Esophagus muscularis mucosa (tissue), 4 donors: ENCODE measurements at places on chromosomes 5 and 9. TPM values are rescaled to one million over a fixed set of nuclear protein-coding genes. Genes with fewer than 3 reads are reported as not detected.

The GAS1 gene
- total RNA-seq = 47.4 TPM

The MOB3B gene
- 9.5 TPM for total RNA-seq

The TRIP13 gene
- 0.92 TPM for total RNA-seq

The AGTPBP1 gene
- 15.9 TPM for total RNA-seq

The MAMDC4 gene
- 1.7 TPM for total RNA-seq

The F2R gene
- 13.7 TPM for total RNA-seq

The HEMGN gene
- total RNA-seq = 1.2 TPM

The QRFP gene
- total RNA-seq = not detected

The ZFP2 gene
- total RNA-seq = 2.1 TPM

The CAPSL gene
- total RNA-seq = not detected

The ZSWIM6 gene
- total RNA-seq = 10.2 TPM

The ZNF300 gene
- total RNA-seq = 1.7 TPM

The SPARC gene
- 535 TPM for total RNA-seq

GRCh38 chr5:80725446-80725845, 70.7 kb upstream of the DHFR start:
- peaks cover 17% of the 10 kb centered on the region for H3K36me3 ChIP-seq
- DNase-seq = no peak
- H3K27me3 ChIP-seq = no peaks in the 10 kb centered on the region
- H3K4me1 ChIP-seq = no peaks in the 10 kb centered on the region
- no peak overlapping the region for H3K27ac ChIP-seq
- H3K4me3 ChIP-seq = no peak overlapping the region

GRCh38 chr5:62969409-62970120, 390.9 kb downstream of the LRRC70 start:
- H3K27ac ChIP-seq = no peak overlapping the region
- no peak for DNase-seq
- no peaks in the 10 kb centered on the region for H3K36me3 ChIP-seq

- no peak for DNase-seq
- no peak overlapping the region for H3K27ac ChIP-seq
- no peaks in the 10 kb centered on the region for H3K36me3 ChIP-seq
- no peaks in the 10 kb centered on the region for H3K27me3 ChIP-seq
- H3K4me3 ChIP-seq = no peak overlapping the region
Observed at GRCh38 chr5:131266370-131267060, 2.7 kb downstream of the CDC42SE2 start.

DNA sequence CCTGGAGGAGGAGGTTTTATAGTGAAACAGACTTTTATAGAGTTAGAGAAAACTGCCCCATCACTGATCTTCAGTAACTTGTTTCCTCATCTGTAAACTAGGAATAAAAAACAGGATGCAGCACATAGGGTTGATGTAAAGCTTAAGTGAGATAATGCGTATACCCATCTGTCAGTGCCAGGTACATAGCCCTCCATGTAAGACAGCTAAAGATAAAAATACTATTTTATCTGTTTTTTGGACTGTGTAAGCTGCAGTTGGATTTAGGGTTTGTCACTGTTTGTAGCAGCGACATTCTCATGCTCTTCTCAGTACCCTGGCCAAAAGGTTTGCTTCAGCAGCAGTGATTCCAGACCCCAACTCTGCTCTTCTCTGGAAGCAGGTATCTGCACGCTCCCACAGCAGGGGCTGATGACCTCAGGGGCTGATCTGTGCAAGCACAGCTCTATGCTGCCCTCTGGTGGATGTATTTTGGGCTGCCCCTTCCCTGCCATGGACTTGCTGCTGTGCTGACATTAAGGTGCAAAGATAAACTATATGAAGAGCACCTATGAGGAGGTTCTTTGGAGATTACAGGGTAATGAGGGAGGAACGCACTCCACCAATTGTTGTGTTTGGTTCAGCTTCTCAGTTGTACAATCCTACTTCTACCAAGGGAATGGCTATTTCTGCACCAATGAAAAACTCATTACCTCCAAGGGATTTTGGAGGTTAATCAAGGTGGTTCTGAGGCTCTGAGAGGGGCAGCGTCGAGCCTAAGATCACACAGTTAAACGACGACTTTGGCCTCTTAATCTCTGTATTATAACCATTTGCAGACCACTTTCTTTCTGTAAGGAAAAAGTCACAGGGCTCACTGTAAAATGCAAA, 13.1 kb downstream of the HMHB1 start:
- no peak overlapping the region for H3K27ac ChIP-seq
- H3K27me3 ChIP-seq = no peaks in the 10 kb centered on the region
- no peak overlapping the region for H3K4me3 ChIP-seq
- peaks cover 7% of the 10 kb centered on the region for H3K4me1 ChIP-seq

DNA sequence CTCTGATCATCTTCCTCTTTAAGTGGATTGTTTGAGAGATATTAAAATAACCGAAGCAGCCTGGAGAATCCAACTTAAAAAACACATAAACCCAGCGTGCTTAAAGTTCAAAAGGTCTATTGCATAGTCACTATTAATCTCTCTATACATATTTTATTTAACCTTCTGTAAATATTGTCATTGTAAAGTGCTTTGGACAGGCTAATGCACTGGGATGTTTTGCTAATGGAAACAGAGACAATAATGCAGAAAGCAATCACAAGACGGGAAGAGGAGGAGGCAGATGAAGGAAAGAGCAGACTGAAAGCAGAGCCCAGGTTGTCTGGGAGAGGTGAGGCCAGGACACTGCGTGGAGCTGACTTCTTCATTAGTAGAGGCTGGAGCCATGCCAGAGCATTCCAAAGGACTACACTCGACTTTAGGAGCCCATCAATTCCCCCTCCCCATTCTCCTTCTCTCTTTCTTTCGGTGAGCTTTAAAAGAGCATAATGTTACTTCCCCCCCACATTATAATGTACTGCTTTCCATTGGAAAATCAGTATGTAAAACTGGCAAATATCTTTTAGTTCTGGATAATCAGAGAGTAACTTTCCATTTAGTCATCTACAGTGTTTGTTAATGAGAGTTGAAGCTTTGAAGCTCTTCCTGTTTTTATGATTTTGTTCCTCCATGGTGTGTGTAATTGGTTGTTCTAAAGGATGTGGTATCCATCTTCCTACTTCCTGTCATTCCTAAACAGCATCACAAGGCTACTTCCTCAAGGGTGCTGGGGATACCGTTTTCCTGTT, 307.3 kb upstream of the MPDZ start:
- H3K27ac ChIP-seq = no peak overlapping the region
- H3K4me1 ChIP-seq = peaks cover 20% of the 10 kb centered on the region
- DNase-seq = no peak
- no peaks in the 10 kb centered on the region for H3K36me3 ChIP-seq

DNA sequence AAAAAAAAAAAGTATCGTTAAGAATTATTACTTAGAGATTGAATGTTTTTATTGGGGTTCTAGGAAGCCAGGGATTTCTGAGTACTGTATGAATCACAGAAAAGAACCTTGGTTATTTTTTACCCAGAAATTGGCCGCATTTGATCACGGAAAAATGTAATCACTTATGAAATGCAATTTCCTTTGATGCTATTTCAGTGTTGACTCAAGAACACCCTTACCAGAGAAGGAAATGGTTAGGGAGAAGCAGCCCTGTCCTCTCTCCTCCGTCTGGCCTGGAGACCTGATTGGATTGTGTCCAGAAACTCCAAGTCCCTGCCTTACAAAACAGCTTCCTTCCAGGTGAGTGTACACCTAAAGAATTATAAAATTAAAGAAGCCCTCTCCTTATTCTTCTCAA, 116.7 kb downstream of the MED10 start:
- no peaks in the 10 kb centered on the region for H3K36me3 ChIP-seq
- peaks cover 9% of the 10 kb centered on the region for H3K4me1 ChIP-seq
- no peak for DNase-seq

- H3K4me3 ChIP-seq = no peak overlapping the region
- H3K27ac ChIP-seq = no peak overlapping the region
- peaks cover 13% of the 10 kb centered on the region for H3K36me3 ChIP-seq
- no peaks in the 10 kb centered on the region for H3K27me3 ChIP-seq
- peaks cover 63% of the 10 kb centered on the region for H3K4me1 ChIP-seq
Observed at GRCh38 chr5:154199263-154199662, 8.7 kb downstream of the GALNT10 start.

GRCh38 chr9:126016579-126017290, 269.6 kb downstream of the PBX3 start:
- no peaks in the 10 kb centered on the region for H3K27me3 ChIP-seq
- no peaks in the 10 kb centered on the region for H3K4me1 ChIP-seq
- H3K36me3 ChIP-seq = no peaks in the 10 kb centered on the region
- no peak for DNase-seq

GRCh38 chr5:107203243-107203642, 467.5 kb downstream of the EFNA5 start:
- H3K27ac ChIP-seq = no peak overlapping the region
- H3K4me1 ChIP-seq = no peaks in the 10 kb centered on the region
- no peak for DNase-seq
- no peaks in the 10 kb centered on the region for H3K27me3 ChIP-seq
- no peaks in the 10 kb centered on the region for H3K36me3 ChIP-seq

- DNase-seq = no peak
- H3K36me3 ChIP-seq = peaks cover 46% of the 10 kb centered on the region
- H3K4me1 ChIP-seq = peaks cover 19% of the 10 kb centered on the region
- H3K27ac ChIP-seq = no peak overlapping the region
Observed at GRCh38 chr5:91366551-91366950, 16.6 kb downstream of the ARRDC3 start.

DNA sequence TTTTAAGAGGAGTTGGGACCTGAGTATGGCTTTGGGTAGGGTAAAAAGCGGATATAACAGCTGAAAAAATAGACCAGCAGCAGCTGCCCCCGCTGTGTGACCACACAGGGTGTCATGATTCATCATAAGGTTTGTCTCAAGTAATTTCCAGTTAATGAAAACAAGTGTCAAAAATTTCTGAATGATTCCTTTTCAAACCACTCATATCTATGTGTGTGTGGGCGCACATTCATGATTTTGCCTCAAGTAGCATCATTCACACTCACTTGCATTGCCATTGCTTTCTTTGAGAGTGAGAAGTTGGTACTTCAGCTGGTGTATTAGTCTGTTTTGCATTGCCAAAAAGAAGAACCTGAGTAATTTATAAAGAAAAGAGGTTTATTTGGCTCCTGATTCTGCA, 12.1 kb upstream of the TNFAIP8 start:
- H3K4me1 ChIP-seq = peaks cover 19% of the 10 kb centered on the region
- no peaks in the 10 kb centered on the region for H3K36me3 ChIP-seq
- no peaks in the 10 kb centered on the region for H3K27me3 ChIP-seq

- DNase-seq = peak; percentile 83
- H3K4me1 ChIP-seq = peaks cover 5% of the 10 kb centered on the region
- no peak overlapping the region for H3K27ac ChIP-seq
- peaks cover 93% of the 10 kb centered on the region for H3K36me3 ChIP-seq
- H3K4me3 ChIP-seq = no peak overlapping the region
Observed at GRCh38 chr9:92639791-92640271, 30.1 kb downstream of the IPPK start.

- no peaks in the 10 kb centered on the region for H3K27me3 ChIP-seq
- H3K36me3 ChIP-seq = no peaks in the 10 kb centered on the region
- DNase-seq = no peak
Observed at GRCh38 chr9:93909242-93909616, 45.9 kb downstream of the BARX1 start.

- H3K27ac ChIP-seq = no peak overlapping the region
- no peaks in the 10 kb centered on the region for H3K27me3 ChIP-seq
- H3K36me3 ChIP-seq = no peaks in the 10 kb centered on the region
- no peak for DNase-seq
- no peaks in the 10 kb centered on the region for H3K4me1 ChIP-seq
Observed at GRCh38 chr5:39780347-39780746, 355.6 kb upstream of the DAB2 start.

- H3K27ac ChIP-seq = no peak overlapping the region
- no peak for DNase-seq
- peaks cover 7% of the 10 kb centered on the region for H3K36me3 ChIP-seq
Observed at GRCh38 chr5:180323941-180324600, 29.1 kb downstream of the GFPT2 start.
